ENCODE measurements at places on chromosomes 13 and 19.

DNA sequence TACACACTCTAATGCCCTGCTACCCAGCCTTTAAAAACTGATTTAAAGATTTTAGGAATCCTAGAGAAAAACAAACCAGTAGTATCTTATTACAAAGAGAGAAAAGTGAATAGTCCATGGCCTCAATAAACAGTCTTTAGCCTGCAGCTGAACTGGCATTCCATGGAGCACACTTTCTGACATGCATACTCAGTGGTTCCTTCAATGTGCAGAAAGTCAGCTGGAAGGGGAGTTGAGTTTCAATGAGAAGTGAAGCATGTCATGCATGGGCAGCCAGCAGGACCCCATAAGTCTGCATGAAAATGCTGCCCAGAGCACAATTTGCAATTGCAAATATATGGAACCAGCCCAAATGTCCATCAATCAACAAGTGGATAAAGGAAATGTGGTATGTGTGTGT is 273.7 kb downstream of the UQCRFS1 start:
- DNase-seq, result no peak

DNA sequence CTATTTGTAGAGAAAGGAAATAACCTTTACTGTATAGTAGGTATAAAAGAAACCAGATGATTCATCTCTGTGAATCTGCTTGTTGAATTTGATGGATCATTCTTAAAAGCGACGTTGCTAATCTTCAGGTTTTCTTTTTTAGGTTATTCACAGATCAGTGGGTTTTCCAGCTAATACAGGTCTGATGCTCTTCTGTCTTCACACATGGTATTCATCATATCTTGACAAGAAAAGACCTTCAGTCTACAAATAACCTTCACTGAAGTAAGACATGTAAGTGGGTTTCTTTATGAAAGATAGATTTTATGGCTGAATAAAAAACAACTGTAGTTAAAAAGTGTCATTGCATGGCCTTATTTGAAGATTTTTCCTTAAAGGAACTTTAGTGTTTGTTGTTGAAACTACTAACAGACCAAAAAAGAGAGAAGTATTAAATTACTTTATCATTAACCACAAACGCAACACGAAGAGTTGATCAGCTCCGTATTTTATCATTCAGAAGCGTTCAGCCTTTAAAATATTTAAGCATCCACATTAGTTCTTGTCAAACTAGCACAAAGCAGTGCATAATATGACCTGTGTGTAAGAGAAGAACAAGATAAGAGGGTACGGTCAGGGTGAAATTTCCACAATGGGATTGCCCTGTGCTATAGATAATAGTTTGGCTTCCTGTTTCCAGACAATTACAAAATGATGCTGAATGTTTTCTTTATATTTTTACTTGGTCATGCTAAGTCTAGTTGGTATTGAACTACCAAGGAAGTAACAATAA is 299.5 kb downstream of the MZT1 start:
- no peak for DNase-seq

DNA sequence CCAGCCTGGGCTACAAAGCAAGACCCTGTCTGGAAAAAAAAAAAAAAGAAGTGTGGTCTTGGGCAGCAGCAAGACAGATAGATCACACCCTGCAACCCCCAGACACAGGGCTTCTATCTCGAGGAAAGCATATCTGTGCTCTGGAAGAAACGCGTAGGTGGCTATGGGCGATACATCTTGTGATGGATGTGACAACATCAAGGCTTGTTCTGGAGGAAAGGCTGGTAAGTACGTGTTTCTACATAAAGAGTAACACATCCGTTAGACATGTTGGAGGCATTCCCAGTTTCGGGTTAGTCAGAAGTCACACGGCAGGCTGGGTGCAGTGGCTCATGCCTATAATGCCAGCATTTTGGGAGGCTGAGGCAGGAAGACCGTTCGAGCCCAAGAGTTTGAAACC is 6.6 kb upstream of the DHDH start:
- DNase-seq, result peak; percentile 95

DNA sequence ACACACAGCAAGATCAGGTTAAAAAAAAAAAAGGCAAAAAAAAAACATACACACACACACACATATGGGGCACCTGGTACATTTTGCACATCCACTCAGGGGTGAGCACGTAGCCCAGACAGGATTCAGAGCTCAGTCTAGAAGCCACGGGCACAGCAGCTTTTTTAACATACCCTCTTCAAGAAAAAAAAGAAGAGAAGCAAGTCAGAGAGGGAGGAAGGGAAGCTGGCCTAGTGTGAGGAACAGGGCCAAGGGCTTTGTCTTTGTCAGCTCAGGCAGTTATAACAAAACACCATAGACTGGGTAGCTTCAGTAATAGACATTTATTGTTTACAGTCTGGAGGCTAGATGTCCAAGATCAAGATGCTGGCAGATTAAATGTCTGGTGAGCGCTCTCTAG is 2.3 kb upstream of the TPM4 start:
- no peak for DNase-seq

GRCh38 chr13:92355213-92355612 is 871.4 kb upstream of the GPC6 start:
- peak; percentile 86 for DNase-seq

DNA sequence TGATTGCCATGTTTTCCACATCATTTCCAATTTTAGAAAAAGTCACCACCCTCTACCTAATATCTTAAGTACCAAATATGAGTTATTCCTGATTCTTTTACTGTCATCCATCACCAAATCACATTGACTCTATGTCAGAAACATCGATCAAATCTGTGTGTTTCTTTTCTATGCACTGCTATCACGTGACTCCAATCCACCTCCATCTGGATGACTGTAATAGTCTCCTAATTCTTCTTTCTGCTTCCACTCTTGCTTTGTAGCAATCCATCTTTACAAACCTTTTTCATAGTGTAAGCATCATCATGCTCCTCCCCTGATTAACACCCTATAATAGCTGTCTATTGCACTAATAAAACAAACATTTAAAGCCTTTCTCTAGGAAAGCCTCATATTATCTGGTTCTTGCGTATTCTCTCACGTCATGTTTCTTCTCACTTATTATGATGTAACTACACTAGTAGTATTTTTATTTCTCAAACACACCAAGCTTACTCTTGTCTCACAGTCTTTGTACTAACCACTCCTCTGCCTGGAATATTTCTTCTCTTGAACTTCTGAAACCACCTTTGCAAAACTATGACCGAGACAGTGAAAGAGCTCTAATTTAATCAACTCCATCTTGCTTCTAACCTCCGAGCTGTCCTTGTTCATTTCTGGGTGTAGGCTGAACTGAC is 10.7 kb upstream of the FPR3 start:
- no peak for DNase-seq

DNA sequence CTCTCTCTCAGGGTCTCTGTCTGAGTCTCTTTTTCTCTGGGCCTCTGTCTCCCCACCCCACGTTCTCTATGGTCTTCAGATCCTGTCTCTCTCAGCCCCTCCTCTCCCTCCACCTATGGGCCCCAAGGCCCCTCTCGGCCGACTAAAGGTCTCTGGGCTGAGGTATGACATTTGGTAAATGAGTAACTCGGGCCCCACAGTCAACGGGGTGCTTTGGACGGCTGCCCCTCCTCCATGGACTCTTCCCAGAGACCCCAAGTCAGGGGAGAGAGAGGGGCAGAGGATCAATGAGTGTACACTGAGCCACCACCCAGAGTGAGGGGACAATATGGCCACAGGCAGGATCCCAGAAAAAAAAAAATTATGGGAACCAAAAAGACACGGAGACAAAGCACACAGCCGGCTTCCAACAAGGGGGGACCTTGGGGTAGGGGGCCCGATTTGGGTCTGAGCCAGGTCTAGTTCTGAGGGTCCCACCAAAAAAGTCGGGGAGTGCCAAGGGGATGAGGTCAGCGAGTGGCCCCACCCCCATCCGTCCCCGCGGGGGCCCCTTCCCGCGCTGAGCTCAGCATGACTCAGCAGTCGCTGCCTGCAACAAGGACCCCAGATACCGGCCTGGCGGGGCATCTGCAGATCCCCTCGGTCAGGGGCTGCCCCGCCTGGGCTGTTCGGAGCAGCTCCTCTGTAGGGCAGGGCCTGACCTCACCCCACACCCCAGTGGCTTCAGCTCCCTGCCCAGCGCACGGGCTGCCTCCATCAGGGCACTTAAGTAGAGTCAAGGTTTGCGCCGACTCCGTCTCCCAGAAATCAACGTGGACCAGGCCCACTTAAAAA is 1.5 kb upstream of the FTL start:
- peak; percentile 70 for DNase-seq

DNA sequence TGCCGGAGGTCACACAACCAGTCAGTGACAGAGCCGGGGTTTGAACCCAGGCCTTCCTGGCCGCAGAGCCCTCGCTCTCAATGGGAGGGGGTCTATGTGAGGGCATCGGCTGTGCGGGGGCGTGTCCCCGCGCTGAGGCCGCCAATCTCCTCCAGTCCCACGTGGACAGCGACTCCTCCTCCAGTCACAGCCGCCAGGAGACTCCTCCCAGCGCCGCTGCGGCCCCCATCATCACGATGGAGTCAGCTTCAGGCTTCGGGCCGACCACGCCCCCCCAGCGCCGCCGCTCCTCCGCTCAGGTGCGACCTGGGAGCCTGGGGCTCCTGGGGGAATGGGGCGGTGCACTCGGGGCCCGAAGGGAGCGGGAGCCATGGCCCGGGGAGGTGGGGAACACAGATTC is 6.0 kb downstream of the SPRED3 start:
- DNase-seq, result peak; percentile 57

GRCh38 chr19:29727906-29728305 is 12.8 kb upstream of the C19orf12 start:
- DNase-seq, result no peak

GRCh38 chr13:48586591-48587103 is 53.8 kb upstream of the RCBTB2 start:
- peak; percentile 61 for DNase-seq

DNA sequence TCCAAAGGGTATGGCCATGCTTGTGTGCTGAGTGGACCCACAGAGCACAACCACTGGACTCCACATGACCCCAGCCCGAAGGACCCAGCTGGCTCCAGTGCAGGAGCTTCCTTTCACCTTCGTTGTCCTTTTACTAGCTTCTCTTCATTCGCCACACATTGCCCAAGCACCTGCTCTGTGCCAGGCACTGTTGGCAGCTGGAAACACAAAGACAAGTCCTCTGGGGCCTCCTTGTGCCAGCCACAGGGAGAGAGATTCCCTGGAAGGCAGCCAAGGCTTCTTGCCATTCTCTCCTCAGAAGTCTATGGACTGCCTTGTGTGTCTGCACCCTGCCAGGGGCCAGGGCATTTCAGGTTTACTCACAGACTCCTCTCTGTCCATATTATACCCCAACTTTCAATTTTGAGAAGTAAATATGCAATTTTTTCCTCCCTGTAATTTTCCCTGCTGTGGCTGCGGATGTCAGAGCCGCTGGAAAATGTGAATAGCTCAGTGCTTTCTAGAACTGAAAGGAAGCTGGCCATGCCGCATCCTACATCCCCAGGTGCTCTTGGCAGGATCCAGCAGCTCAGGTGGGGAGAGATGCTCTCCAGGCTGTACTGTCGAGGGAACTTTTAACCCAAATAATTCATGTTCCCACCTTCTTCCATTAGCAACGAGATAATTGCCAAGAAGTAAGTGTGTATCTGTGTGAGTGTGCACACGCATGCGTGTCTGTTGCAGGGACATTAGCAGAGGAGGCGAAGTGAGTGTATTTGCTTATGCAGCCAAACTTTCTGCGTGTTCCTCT is 57.2 kb downstream of the CHST8 start:
- DNase-seq, result no peak

- peak; percentile 64 for DNase-seq
Measured at GRCh38 chr13:24203811-24204210, 43.3 kb downstream of the SPATA13 start.

GRCh38 chr13:70394031-70394548 is 285.8 kb upstream of the KLHL1 start:
- DNase-seq, result no peak

DNA sequence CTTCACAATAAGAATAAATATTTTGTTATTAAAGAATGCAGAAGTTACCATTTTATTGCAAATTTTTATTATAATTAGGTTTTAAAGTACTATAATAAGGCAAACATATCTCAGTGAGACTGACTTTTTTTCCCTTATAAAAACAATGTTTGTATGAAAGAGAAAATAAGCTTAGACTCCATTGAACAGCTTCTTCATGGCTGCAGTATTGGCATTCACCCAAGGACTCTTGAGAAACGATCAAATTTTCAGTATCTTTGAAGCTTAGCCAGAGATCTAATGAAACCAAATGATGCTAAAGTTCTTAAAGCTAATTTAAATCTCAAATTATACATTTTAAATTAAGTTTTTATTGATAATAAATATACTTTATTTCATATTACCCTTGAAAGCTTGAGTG is 128.3 kb downstream of the GGACT start:
- peak; percentile 48 for DNase-seq

DNA sequence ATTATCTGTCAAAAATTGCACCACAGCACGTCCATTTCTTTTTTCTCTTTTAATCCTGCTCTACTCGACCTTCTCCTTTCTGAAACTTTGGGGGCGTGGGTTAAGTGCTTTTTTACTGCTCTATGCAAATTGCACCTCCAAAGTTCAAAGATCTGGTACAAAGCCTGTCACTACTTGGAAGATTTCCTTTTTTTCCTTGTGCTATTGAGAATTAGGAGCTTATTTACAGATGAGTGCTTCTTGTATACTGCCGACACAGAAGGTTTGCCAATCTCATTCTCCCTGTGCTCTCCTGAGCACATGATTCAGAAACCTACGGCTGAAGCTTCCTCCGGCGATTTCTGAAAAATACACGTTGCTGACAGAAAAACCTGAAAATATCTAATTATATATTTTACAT is 94.8 kb downstream of the TEX29 start:
- DNase-seq, result no peak

DNA sequence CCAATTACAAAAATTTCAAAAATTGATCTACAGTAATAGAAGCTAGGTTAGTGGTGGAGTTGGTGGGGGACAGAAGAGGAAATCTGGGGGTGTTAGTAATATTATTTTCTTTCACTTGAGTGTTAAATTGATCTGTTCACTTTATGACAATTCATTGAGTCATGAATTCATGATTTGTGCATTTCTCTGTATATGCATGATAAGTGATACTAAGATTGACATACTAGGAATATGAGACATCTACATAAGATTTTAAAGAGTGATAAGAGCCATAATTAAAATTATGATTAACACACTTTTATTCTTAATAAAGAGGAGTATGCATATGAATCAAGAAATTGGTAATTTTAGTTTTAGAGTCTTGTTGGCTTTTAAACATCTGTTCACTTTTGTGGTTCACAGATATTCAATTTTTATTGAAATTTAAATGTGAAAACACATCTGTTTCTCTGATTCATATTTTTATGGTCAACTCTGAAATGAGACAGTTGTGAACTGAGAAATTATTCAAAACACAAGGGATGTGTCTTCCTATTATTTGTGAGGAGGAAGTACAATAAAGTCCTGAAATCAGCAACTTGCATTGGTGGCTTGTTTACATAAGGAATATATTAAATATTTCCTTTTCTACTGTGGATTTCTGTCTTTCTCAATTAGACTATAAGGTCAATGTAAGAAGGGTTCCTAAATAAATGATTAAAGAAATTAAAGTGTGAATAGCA is 196.5 kb downstream of the ITGBL1 start:
- no peak for DNase-seq

GRCh38 chr13:97202761-97203160 is 19.4 kb upstream of the MBNL2 start:
- no peak for DNase-seq

- peak; percentile 86 for DNase-seq
Measured at GRCh38 chr19:4140237-4140711, 13.2 kb upstream of the CREB3L3 start.

- peak; percentile 51 for DNase-seq
Measured at GRCh38 chr19:5690955-5691821, 1.1 kb downstream of the RPL36 start.

GRCh38 chr13:45897562-45897961 is 46.0 kb upstream of the SIAH3 start:
- no peak for DNase-seq
